ENCODE measurements at places on chromosomes 1 and 21. TPM values are rescaled to one million over a fixed set of nuclear protein-coding genes. Genes with fewer than 3 reads are reported as not detected.

GRCh38 chr1:41355761-41356160 is 5.5 kb upstream of the FOXO6 start:
- no peak for DNase-seq
- no peak overlapping the region for H3K27ac ChIP-seq
- H3K36me3 ChIP-seq, result no peaks in the 10 kb centered on the region
- no peaks in the 10 kb centered on the region for H3K27me3 ChIP-seq
- peaks cover 33% of the 10 kb centered on the region for H3K4me1 ChIP-seq

DNA sequence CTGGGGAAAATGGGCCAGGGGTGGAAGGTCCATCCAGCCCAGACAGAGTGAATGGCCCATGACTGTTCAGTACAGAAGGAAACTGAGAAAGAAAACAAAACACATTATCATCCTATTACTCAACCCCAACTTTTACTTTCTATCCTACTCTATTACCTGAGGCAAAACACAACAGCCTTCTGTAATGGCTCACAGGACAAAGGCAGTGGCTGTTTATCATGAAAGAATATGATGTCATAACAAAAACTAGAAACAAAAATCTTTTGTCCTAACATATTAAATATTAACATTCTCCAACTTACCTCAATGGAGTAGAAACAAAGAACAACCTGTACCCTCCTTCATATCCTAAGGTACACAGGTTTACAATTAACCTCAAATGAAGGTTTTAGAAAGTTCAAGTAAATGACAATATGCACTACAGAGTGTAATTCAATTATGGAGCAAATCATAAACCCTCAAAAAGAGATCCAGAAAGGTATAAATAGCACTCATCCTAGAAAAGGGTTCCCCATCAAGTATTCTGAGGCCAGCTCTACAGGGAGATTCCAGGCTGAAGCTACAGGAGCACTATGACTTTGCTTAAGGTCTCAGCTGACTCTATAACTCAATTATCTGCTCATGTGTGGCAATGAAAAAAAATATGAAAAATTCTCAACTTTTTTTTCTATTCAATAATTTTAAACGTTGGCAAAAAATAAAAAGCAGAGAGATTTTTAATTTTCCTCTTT is 15.1 kb downstream of the ELK4 start:
- H3K4me1 ChIP-seq, result peaks cover 3% of the 10 kb centered on the region
- peaks cover 51% of the 10 kb centered on the region for H3K36me3 ChIP-seq
- DNase-seq, result no peak

DNA sequence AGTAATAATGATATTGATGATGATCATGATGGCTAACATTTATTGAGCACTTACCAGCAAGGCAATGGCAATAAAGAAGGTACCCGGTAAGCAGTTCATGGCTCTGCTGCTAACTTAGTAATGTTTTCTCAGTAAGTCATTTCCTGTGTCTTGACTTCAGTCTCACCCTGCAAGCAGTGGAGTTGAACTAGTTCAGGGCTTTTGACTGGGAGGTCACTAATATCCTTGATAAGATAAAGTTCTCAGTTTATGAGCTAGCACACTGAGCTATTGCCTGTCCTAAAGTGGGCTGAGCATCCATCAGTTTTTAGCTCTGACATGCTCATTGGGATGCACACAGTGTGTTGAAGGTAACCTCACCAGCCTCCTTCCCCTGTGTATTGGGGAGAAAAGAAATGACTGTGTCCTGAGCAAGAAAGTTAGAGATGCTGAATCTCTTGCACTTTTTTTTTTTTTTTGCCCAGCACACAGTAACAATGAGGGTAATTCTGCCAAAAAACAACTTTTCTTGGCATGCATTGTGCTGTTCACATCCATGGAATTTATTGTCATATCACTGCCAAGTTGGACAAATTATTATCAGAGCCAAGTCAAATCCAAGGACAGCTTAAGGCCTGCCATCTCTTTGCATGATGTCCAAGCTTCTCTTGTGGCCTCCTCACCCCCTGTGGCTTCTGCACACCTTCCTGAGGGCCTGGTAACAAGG is 55.5 kb upstream of the GADD45A start:
- H3K36me3 ChIP-seq, result no peaks in the 10 kb centered on the region
- no peak overlapping the region for H3K27ac ChIP-seq
- no peaks in the 10 kb centered on the region for H3K27me3 ChIP-seq
- no peak overlapping the region for H3K4me3 ChIP-seq
- no peaks in the 10 kb centered on the region for H3K4me1 ChIP-seq

DNA sequence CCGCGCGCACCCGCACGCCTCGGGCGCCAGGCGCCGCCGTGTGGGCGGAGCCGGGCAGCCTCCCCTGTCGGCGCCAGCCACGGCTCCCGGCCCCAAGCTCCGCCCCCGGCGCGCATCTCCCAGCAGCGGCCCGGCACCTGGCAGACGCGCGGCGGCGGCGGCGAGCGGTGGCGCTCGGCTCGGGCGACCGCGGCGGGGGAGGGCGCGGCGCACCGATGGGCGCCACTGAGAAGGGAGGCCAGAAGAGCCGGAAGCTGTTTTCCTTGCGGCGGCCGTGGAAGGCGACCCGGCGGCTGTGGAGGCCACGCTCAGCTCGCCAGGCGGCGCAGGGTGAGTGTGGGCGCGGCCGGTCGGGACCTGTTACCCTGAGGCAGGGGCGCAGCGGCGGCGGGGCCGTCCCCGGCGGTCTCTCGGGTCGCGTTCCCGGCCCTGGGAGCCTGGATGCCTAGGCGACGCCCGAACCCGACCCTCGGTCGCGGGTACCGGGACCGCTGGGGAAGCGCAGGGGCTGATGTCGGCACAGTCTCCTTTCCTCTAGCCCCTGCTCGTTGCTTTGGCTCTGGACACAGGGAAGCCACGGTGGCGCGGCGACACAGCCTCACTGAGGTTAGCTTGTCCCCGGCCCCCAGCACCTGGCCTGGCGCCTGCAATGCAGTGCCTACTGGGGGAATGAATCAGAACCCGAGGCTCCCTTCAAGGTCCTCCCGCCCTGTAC is 54.9 kb upstream of the DNAJC6 start:
- no peaks in the 10 kb centered on the region for H3K27me3 ChIP-seq
- no peaks in the 10 kb centered on the region for H3K36me3 ChIP-seq
- no peak overlapping the region for H3K27ac ChIP-seq
- H3K4me1 ChIP-seq, result peaks cover 15% of the 10 kb centered on the region

DNA sequence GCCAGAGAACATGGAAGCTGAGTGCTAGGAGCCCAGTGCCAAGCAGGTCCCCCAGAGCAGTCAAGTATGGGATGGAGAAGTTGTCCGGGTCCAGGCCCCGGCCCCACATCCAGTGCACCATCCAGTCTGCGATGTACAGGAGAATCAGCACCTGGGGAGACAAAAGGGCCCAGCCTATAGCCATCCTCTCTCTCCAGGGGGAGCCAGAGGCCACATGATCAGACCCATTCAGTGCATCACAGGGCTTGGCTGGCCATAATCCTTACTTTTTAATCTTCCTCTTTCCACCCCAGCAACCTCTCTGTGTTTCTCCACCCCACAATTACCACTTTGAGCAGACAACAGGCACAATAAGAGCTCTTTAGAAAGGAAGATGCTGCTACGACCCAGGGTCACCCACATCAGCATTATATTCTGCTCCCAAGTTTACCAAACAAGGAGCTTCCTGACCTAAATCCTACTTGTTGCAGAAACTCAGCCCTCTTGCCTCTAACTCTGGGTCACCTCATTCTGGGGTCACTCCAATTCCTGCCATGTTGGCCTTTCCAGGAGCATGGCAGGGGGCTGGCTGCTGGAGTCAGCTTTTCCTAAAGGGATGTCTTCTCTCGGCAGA is 16.4 kb upstream of the RAB29 start:
- H3K36me3 ChIP-seq, result peaks cover 7% of the 10 kb centered on the region
- H3K4me1 ChIP-seq, result no peaks in the 10 kb centered on the region
- H3K27ac ChIP-seq, result no peak overlapping the region
- no peak overlapping the region for H3K4me3 ChIP-seq
- no peak for DNase-seq

- H3K27me3 ChIP-seq, result peaks cover 2% of the 10 kb centered on the region
- no peak for DNase-seq
- H3K36me3 ChIP-seq, result no peaks in the 10 kb centered on the region
- H3K4me1 ChIP-seq, result no peaks in the 10 kb centered on the region
- H3K27ac ChIP-seq, result no peak overlapping the region
These were observed 179.0 kb downstream of the PTPRU start for GRCh38 chr1:29415156-29415830.

GRCh38 chr1:3596663-3597598 is 14.4 kb downstream of the MEGF6 start:
- no peak for DNase-seq
- peaks cover 2% of the 10 kb centered on the region for H3K27me3 ChIP-seq
- H3K36me3 ChIP-seq, result no peaks in the 10 kb centered on the region

DNA sequence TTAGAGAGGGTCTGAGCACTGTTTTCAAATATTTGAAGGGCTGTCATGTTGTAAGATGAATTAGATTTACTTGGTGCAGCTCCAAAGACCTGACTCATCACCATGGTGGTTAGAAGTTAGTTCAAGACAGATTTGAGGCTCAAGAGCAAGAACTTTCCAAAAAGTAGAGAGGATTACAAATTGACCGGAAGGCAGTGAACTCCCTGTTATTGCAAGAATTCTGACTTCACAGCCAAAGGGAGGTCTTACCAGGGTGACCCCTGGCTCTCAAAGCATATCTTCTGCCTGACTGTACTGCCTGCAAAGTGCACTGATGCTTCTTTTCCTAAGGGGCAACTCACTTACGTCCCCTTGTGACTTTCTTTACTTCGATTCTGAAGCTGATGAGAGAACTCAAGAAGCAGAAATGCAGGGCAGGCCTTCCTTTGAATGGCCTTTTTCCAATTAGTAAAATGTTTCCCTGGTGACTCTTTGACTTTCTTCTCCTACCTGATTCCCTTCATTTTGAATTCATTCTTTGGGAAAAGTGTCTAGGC is 86.4 kb downstream of the NAV1 start:
- H3K27ac ChIP-seq, result peak overlapping the region; percentile 62
- H3K4me3 ChIP-seq, result no peak overlapping the region
- H3K27me3 ChIP-seq, result no peaks in the 10 kb centered on the region
- peaks cover 15% of the 10 kb centered on the region for H3K36me3 ChIP-seq

GRCh38 chr1:115182012-115182715 is 92.9 kb upstream of the TSPAN2 start:
- H3K4me1 ChIP-seq, result peaks cover 28% of the 10 kb centered on the region
- H3K27me3 ChIP-seq, result no peaks in the 10 kb centered on the region
- no peak overlapping the region for H3K27ac ChIP-seq
- no peak for DNase-seq

Gene CD34
- total RNA-seq, result 0.29 TPM

Gene TDRD5
- total RNA-seq, result not detected

Gene KIF21B
- 5.6 TPM for total RNA-seq

Gene CYP4Z1
- not detected for total RNA-seq

Gene GPBP1L1
- total RNA-seq, result 116 TPM

Gene REN
- total RNA-seq, result not detected

Gene OR2M5
- not detected for total RNA-seq
